ENCODE measurements at places on chromosomes 16 and 17. TPM values are rescaled to one million over a fixed set of nuclear protein-coding genes. Genes with fewer than 3 reads are reported as not detected.

CDRT15 gene
- total RNA-seq, result not detected

HP gene
- total RNA-seq, result 47,876 TPM

CLDN7 gene
- total RNA-seq, result 20.5 TPM

BOLA2B gene
- total RNA-seq, result 21.7 TPM

NETO2 gene
- 0.18 TPM for total RNA-seq

GP2 gene
- 11.8 TPM for total RNA-seq

ZNF629 gene
- 4.6 TPM for total RNA-seq

NXN gene
- total RNA-seq, result 8.1 TPM

DNA sequence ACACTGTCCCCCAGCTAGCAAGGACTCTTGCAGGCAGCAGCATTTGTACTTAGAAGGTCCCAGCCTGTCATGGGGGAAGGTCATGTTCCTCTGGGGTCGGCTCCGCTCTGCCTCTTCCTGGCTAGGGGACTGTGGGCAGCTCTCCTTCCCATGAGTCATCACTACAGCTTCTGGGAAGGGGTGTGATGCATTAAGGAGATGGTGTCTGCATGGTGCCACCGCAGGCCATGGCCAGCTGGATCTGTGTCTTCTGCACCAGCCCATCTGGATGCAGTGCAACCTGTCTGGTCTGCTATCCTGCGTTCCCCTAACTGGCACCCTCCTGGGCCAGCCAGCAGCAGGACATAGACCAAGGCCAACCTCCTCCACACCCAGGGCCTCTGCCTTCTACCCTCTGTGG is 6.3 kb downstream of the STARD3 start:
- no peak for DNase-seq

- DNase-seq, result no peak
These were observed 7.2 kb downstream of the MRPL27 start for GRCh38 chr17:50365649-50366393.

DNA sequence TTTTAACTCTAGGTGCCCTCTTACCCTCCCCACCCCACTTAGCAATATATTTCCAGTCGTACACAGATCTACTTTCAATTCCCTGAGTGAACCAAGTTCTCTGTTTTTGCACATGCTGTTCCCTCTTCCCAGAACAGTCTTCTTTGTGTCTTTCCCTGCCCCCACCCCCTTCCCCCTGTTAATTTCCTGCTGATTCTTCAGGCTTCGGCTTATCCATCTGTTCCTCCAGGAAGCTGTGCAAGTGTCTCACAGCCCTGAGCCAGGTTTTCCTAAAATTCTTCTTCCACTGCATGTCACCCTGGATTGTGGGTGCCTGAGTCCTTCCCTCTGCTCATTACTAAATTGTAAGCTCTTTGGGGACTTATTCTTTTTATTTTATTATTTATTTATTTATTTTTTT is 12.4 kb upstream of the SPOP start:
- DNase-seq, result no peak

GRCh38 chr17:73261952-73262675 is 434 bp upstream of the CPSF4L start:
- peak; percentile 80 for DNase-seq

GRCh38 chr16:78170494-78170933 is 71.1 kb downstream of the WWOX start:
- DNase-seq, result no peak

GRCh38 chr17:19021622-19022083 is 17.1 kb upstream of the FAM83G start:
- no peak for DNase-seq

- no peak for DNase-seq
These were observed 319.8 kb upstream of the GOT2 start for GRCh38 chr16:59053911-59054310.

DNA sequence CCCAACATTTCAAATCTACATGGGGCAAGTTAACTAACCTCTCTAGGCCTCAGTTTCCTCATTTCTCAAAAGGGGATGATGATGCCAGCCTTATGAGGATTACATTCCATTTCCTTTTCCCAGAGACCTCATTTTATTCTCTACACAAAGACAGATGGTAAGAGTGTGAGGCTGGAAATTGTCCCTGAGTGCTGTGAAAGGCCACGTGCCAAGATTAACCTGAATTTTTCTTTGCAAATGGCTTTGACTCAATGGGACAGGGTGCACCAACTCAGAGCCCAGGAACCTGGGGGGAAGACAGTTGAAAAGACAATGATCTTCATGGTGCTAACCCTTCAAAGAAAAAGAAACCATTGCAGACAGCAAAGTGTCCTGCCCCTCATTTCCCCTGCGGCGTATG is 332.8 kb downstream of the TMEM114 start:
- no peak for DNase-seq

- peak; percentile 52 for DNase-seq
These were observed 3.9 kb downstream of the CDH11 start for GRCh38 chr16:65117811-65118448.

- no peak for DNase-seq
These were observed 10.2 kb downstream of the CACNB1 start for GRCh38 chr17:39187152-39187830.

DNA sequence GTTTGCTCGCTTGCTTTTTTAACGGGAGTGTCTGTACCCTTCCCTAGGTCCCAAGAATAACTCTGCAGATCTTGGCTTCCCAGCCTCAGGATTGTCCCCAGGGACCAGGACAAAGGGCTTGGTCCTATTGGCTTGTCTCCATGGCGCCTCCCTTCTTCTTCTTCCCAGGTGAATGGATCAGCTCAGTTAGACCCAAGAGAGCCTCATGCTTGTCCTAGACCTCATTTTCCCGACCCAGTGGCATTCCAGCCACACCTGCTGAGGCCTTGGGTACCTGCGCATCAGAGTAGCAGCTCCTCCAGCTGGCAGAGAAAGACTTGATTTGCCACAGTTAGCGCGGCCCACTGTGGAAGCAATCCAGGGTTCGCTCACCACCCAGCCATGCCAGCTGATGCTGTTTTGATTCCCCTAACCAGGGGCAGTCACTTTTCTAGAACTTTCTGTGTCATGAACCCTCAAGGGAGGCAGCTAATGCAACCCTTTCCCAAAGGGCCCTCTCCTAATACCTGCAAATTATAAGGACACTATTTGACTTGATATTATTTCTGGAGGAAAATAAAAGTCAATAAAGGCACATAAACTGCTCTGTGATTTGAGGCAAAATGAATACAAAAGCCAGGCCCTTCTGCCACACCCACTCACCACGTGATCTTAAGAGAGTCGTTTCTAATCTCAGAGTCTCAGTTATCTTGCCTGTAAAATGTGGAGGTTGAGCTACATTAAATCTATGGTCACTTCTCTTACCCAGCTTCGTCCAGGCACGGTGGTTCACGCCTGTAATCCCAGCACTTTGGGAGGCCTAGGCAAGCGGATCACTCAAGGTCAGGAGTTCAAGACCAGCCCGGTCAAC is 13.9 kb downstream of the GPR142 start:
- DNase-seq, result no peak

- DNase-seq, result peak; percentile 66
These were observed 913 bp downstream of the CDIP1 start for GRCh38 chr16:4537376-4538343.

GRCh38 chr16:35305476-35305875 is 1846.1 kb downstream of the TP53TG3F start:
- DNase-seq, result no peak

DNA sequence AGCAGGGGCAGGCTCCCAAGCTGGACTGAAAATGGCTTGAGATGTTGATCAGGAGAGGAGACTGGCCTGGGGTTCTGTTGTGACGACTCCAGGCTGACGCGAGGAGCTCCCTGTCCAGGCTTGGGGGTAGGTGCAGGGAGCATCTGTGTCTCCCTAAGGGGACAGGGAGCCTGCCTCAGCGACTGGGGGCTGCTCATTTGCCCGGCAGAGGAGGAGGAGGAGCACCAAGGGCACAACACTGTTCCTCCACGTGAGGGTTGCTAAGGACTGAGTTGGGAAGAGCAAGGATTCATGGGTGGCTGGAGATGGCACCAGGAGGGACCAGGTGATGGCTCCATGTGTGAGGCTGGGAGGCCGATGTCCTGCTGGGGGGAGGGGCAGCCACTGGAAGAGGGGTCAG is 53.3 kb downstream of the USP22 start:
- peak; percentile 22 for DNase-seq

DNA sequence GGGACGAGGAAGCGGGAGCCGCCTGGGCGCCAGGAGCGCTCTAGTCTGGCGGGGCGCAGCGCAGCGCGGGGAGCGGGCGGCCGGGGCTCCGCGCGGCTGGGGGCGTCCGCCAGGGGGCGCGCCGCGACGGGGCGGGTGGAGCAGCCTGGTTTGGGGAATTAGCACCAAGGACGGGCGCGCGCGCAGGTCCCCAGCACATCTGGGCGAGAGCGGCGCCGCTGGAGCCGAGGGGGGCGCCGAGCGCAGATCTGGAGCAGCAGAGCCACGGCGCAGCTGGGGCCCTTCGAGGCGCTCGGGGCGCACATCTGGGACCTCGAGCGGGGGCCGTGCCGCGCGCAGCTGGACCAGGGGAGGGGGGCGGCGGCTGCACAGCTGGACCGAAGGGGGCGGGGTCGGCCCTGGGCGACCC is at the start of gene NXPH3:
NXPH3 (plus strand) TSS at position 193 of the 409 bp plus-strand sequence. CDS start 349 bp downstream, outside the sequence.
- no peak for DNase-seq
